ENCODE measurements at places on chromosomes 11 and 22.
A peak's percentile ranks its signal among the peaks of the same experiment; 100 is the strongest.

DNA sequence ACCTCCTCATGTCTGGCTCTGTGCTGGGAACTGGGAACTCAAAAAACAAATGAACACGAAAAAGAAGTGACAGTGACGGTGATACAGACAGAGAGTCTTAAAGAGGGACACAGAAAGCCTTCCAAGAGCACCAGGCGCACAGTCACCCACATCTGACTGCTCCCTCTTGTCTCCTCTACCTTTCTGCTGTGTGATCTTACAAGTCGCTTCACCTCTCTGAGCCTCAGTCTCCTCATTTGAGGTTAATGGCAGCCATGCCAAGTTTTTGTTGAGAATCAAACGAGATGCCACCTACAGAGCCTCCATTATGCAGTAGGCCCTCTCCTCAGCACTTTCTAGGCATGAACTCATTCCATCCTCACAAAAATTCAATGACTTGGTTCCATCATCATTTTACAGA, 3.7 kb downstream of the LRRC32 start:
- no peak for DNase-seq

DNA sequence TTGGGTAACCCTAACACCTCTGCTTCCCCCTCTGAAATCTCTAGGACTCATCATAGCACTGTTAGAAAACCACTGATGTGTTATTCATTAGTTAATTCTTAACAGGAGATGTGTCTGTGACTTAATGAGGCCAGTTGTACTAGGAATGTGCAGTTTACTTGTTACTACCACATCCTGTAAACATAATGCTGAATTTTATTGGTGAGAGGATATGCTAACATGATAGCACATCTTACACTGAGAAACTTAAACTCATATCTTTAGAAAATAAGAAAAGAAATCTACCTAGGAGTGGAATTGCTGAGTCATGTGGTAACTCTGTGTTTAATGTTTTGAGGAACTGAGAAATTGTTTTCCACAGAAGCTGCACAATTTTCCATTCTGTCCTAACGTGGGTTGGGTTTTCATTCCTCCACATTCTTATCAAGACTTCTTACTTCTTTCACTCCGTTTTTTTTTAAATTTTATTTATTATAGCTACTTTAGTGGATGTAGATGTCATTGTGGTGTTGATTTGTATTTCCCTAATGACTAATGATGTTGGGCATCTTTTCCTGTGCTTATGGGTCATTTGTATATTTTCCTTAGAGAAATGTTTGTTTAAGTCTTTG, 33.7 kb downstream of the RNF121 start:
- no peak for DNase-seq

- DNase-seq: no peak
These were observed 213.5 kb downstream of the TENM4 start for GRCh38 chr11:79227308-79227707.

- no peak for DNase-seq
These were observed 15.0 kb upstream of the ALX4 start for GRCh38 chr11:44324749-44325525.

DNA sequence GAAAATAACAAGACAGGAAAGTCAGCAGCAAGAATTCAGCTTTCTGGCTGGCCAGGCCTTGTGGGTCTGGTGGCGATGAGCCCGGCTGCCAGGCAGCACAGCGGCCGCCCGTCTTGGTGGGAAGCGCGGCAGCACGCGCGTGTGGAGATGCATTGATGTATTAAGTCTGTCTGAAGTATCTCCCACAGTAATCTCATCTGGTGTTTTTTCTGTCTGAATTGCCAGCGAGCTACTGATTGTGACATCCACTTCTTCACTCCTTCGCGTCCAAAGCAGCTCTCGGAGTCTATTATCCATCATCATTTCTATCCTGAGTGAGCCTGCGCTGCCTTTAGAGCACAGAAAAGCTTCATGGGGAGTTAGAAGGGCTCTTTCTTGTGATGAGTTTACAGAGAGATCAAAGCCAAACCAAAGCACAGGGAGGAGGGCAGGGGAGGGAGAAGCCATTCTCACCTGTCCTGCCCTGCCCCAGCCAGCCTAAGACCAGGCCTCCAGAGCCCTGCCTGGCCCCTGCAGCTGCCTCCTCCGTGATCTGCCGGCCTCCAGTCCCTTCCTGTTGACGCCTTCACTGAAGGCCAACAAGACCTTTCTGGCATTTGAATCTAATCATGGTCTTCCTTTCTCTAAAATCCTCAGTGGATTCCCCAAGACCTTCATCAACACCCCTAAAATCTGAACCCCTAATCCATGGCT, 1419.0 kb downstream of the TBC1D22A start:
- no peak for DNase-seq

- DNase-seq: no peak
These were observed 13.0 kb upstream of the CXCR5 start for GRCh38 chr11:118870396-118871343.

DNA sequence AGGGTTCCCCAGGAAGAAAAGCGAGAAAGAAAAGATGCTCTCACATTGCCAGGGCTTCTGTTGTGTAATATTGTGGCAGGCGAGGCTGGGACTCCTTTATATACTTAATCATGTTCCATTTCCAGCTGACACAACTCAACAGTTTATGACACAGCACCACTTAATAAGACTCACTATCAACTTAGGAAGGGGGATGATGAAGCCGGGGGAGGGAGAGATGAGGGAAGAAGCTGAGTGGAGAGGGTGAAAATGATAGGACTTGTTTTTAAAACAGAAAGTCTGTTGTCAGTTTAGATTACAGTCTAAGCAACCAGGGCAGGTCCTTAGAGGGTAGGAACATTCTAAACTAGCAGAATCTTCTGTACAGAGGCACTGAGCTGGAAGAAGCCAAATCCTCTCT, 397.0 kb downstream of the NXPE2 start:
- no peak for DNase-seq

- no peak for DNase-seq
These were observed 937 bp downstream of the TRPT1 start for GRCh38 chr11:64224891-64225607.

DNA sequence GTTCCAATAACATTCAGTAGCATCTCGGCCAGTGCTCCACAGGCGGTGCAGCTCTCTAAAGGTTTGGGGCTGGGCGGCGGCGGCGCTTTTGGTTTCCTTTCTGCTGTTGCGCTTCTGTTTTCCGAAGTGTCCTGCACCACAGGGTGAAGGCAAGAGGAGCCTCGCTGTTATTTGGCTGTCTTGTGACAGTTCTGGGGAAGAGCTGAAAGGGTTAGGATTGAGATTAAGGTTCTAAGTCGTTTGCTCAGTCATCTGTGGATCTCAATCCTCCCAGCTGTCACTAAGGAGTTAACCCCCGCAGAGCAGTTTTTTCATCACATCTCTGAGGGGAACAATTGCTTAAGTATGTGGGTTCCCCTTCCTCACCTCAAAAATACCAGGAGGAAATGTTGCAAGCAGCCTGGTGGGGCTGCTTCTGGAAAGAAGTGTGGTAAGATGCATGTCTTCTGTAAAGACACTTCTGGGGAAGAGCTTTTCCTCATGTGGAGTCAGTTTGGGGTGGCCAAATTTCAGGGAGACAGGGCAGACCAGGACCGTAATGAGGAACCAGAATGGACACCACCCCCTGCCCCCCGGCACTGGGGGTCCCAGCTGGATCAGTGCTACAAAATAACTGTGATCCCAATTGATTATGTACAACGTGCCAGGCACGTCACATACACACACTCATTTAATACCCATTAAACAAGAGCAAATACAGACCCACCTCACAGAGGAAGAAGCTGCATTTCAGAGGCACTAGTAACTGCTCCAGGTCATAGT, 14.2 kb downstream of the TMEM121B start:
- no peak for DNase-seq

DNA sequence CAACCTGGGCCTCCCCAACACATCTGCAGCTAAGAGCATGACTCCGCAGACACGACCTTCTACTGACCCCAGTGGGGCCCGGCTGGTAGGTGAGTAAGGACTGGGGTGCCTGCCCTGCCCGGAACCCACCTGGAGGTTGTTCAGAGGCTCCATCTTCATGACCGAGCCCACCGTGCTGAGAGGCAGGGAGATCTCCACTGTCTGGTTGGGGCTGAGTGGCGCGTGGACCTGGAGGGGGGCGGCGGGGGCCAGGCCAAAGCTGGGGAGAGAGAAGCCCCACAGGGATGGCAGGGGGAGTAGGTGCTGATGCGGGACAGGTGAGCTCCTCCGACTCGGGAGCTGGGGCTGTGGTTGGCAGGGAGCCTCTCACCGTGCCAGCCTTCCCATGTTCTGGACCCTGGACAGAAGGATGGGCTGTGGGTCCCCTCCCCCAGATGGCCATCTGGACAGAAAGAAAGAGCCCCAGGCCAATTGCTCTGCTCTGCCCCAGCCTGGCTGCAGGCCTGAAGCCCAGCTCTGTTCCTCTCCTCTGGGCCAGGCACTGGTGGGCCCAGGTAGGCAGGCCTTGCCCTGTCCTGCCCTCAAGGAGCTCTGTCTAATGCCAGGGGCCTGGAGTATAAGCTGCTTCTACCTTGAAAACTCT, 16.3 kb upstream of the RASL10A start:
- DNase-seq: no peak

DNA sequence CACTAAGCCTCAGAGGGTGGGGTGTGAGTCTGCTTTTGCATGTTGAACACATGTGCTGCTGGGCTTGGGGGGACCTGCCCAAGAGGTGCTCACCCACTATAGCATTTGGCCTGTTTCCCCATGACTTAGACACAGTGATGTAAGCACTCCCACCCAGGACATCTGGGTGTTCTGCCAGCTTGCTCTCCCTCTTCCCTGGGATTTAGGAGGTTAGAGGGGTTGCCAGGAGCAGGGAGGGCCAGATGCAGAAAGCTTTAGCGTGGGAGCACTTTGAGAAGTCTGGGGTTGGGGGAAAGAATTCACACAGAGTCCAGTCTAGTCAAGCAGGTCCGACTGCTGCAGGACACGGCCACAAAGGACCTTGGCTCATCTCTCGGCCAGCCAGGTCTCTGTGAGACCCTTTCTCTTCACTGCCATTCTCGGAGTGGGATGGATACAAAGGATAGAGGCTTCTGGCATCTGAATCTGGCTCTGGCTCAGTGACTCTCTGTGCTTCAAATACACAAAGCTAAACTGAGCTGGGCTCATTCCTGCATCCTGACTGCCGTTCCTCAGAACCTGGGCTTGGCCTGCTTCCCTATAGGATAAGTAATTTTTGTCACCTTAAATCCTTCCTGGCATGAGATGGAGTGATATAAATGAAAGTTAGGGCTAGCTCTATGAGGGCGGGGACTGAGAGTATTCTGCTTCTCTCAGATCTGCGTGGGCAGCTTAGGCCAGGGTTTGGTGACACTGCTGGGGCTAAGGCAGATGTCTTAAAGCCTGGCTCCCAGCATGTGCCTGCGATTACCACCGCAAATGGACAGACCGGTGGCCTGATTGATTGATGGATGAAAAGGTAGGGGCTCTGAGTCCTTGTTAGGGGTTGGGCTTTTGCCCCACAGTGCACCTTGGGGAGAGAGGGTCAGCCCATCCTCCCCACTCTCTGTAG, 14.5 kb downstream of the USP2 start:
- no peak for DNase-seq

- no peak for DNase-seq
These were observed 34.7 kb downstream of the NECTIN1 start for GRCh38 chr11:119694334-119694733.

DNA sequence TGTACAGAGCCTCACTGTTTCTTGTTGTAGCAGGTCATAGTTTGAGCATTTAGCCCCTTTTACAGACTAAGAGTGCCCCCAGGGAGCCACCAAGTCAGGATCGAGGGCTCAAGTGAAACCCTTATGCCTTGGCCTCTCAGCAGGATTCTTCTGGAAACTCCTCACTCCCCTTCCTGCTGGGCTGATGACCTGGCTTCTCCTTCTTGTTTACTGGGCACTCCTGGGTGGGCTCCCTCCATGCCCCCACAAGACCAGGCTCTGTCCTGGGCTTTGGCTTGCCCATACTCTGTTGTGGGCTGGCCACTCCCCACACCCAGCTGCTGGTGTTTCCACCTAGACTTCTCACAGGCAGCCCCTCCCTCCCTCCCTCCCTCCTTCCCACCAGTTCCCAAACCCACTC, 69.6 kb downstream of the MED15 start:
- no peak for DNase-seq

DNA sequence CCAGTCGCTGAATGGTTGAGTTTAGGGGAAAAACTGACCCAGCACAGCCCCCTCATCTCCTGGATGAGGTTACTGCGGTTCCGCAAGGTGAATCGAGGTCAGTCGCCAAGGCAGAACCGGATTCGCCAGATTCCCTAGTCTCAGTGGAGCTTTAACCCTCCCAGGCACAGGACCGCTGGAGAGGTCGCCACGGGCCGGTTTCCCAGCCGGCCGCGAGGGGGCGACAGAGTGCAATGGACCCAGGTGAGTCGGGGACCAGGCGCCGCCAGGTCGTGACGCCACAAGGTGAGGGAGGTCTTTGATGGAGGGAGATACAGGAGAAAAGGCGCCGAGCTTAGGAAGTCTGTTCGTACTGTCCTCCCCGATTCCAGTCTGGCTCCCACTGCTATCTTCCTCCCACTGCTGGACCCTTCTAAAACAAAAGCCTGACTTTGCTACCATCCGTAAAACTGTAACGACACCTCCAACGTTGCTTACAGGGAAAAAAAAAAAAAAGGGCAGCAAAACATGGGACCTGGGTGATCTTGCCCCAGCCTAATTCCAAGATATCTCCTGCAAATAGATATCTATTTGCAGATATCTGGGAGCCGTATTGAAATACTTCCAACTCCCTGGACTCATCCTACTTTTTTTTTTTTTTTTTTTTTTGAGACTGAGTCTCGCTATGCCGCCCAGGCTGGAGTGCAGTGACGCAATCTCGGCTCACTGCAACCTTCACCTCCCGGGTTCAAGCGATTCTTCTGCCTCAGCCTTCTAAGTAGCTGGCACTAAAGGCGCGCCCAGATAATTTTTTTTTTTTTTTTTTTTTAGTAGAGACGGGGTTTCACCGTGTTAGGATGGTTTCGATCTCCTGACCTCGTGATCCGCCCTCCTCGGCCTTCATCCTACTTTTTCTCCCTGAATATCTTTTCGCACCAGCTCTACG, 1.4 kb upstream of the GGA1 start:
- peak; percentile 79 for DNase-seq

DNA sequence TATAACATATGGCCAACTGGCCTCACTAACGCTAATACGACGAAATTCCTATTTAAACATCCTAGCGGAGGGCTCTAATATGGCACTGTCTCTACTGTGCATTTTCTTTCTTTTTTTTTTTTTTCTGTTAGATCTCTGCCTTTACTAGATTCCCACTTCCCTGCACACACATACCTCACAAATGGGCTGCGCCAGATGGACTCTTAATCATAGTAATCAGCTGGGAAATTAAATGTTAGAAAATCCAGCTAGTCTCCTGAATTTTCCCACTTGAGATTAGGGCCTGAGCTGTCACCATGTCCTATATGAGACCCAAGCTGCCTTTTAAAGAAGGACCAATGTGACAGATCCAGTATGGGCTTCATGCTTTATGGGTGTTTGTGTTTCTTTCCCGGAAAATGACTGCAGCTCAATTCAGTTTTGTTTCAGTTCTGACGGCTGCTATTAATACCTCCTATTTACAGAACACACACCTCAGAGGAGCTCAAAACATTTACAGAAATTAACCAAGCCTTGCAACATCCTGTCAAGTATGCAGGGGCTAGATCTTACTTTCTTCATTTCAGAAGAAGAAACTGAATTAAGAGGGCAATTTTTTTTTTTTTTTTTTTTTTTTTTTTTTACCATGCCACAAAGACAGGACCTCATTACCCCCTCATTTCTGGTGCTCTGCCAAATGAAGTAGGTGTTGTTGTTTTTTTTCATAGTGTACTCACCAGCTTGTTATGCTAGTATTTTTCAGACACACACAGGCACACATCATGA, 49.8 kb upstream of the BLID start:
- DNase-seq: no peak

GRCh38 chr22:30265823-30266444, 717 bp downstream of the OSM start:
- DNase-seq: peak; percentile 64

All from stimulated activated CD4-positive, alpha-beta T cell treated with anti-CD3 and anti-CD28 coated beads, TNF-alpha, amount 100 ng/mL, for 48 hours (primary cell).